ENCODE measurements at places on chromosomes 16 and 17.

GRCh38 chr17:72953621-72954020 is 138.9 kb downstream of the SLC39A11 start:
- no peak for DNase-seq

DNA sequence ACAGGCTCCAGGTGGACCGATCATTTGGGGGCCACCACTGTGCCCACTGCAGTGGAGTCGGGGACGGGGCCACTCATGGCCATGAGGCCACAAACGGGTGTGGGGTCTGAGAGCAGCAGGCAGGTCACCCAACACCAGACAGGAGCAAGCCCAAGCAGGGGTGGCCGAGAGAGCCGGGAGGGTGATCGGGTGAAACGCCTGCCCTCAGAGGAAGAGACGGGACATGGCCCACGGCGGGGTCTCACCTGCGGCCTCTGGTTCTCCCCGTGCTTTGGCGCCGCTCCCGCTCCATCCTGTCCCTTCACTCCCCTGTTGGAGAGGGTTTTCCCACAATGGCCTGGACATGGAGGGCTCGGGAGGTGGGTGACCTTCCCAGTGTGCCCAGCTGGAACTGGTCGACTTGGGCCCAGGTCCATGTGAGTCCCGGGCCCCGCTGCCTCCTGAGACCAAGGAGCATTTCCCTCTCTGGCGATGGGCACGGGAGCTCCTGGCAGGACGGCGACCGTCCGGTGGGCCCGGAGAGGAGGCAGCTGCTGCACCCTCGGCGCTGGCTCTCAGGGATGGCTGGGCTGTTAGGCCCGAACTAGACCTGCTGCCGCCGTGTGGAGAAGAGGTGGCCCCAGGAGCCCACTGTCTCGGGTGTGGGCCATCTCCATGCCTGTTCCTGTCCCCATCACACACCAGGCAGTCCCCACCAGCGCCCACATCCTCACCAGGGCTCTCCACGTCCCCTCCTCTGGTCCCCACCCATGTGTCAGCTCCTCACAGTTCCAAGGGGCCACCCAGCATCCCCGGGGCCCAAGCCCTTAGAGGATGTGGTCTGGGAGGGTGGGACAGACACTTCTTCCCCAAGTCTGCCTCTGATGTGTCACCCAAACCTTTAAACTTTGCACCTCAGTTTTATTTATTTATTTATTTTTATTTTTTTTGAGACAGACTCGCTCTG is 13.4 kb upstream of the BAHCC1 start:
- no peak for DNase-seq

DNA sequence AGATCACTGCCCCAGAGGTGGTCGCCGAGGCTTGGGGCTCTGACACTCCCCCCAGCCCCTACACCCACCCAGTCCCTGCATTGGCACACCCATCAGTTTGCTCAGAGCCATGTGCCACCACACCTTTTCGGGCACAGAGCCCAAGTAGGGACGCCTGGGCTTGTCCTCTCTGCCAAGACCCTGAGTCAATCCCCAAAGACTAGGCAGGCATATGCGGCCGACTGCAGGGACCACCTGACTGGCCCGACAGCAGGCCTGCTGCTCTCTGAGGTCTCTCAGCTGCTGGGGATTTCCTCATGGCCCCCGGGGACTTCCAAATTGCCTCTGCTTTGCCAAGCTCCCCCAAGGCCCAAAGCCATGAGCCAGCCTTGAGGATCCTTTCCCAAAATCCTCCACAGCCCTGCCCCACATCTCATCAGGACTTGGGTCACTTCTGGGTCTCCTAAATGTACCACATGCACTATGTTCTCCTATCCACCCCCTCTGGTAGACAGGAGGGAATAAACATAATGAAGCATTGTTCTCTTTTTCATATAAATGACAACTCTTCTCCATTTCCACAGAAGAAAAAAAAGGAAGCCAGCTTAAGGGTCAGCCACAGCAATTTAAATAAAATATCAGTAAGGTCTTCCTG is 30.6 kb downstream of the MYO18A start:
- DNase-seq, result no peak

- DNase-seq, result no peak
Observed at GRCh38 chr16:1637526-1637925, 25.4 kb downstream of the CRAMP1 start.

- no peak for DNase-seq
Observed at GRCh38 chr16:51638339-51639135, 487.5 kb upstream of the SALL1 start.

GRCh38 chr16:80324371-80324770 is 216.4 kb upstream of the DYNLRB2 start:
- DNase-seq, result no peak

DNA sequence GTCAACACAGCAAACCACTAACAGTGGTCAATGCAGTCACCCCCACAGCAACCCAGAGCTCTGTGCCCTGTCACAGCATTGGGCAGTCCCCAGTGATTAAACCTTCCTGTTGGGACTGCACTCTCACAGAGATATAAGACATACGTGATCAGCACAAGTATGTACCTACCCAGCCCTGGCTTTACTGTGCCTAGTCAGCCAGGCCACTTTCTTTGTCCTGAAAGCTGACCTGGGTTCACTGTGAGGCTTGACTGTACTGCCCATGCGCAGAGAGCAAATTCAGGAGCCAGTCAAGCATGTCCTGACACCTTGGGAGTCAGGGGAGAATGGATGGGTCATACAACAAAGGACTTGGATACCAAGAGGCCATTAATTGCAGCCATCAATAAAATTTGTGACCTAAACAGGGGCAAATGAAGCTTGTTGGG is 10.9 kb upstream of the TMEM170A start:
- DNase-seq, result no peak

GRCh38 chr17:19561697-19562318 is 28.2 kb downstream of the SLC47A1 start:
- DNase-seq, result no peak

DNA sequence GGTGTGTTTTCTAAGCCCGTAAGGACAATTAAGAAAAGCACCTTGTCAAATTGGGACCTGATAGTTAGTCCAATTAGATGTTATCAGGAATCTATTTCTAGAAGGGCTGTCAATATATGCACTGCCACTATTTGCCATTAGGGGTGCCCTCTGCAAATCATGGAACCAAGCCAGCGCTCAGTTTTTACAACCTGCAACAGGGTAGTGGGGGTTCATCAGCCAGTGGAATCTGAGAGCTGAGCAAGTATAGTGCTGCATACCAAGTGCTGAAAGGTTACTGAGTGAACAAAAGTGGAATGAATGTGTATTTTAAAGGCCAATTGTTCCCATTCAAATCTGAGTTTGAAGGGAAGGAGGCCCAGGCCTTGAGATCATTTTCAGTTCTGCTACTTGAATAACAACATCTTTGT is 10.4 kb downstream of the PRR11 start:
- no peak for DNase-seq

GRCh38 chr17:59521465-59522126 is 43.8 kb upstream of the DHX40 start:
- DNase-seq, result no peak

DNA sequence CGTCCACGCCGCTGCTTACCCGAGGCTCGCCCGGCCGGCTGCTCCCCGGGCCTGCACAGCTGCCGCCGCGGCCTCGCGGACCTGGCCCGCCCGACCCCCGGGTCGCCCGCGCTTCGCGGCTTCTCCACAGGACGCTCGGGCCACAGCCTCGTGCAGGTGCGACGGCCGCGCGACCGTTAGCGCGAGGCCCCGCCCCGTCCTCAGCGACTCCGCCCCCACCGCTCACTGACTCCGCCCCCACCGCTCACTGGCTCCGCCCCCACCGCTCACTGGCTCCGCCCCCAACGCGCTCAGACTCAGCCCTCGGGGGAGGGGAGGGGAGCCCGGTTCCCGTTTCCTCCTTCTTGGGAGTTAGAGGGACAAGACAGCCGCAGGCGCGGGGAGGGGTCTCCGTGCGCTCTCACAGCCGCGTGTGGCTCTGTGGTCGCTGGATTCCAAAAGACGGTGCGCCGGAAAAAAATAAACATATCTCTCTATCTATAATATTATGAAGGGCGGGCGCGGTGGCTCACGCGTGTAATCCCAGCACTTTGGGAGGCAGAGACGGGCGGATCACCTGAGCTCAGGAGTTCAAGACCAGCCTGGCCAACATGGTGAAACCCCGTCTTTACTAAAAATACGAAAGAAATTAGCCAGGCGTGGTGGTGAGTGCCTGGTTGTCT is at the start of gene MEIOB:
Gene MEIOB (minus strand): TSS at position 191 of the 662 bp plus-strand sequence. CDS start 3,989 bp downstream, outside the sequence.
- no peak for DNase-seq

DNA sequence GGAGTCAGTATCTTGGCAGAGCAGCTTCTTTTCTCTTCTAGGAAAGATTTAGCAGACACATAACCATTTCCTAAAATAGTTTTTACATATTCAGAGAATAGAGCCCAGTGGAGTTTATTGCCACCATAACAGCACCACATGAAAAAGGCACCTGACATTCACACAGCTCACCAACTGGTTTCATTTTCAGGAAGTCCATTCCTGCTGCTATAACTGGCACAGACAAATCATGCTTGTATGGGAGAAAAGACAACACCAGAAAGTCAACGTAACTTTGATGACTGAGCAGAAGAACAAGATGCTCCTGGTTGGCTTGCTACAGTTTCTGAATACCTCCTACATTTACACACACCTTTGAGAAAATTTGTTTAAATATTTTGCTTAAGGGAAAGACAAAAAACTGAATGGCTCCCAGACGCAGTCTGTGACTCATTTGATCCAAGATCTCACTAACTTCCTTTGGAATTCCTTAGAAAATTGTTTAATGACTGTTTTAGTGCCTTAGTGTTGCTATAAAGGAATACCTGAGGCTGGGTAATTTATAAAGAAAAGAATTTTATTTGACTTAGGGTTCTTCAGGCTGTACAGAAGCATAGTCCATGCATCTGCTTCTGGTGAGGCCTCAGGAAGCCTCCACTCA is 1380.6 kb downstream of the CDH8 start:
- no peak for DNase-seq

GRCh38 chr16:80596507-80597207 is 55.9 kb downstream of the DYNLRB2 start:
- no peak for DNase-seq

- DNase-seq, result no peak
Observed at GRCh38 chr16:62568926-62569325, 532.7 kb upstream of the CDH8 start.

DNA sequence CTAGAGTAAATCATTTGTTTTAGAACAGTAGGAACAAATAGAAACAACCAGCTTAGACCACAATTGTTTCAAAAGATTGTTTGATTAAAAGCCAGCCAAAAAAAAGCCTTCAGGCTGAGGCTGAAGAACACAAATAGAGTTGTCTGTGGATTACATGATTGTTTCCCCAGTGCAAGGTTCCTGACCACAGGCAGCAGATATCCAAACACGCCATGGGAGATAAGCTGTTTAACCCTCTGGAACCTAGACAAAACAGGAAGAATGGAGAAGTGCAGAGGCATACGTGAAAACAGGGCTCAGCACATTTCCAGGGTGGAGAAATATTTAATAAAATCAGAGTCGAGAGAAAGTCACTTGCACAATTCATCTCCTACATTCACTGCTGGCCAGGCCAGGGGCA is 21.0 kb downstream of the ATPAF2 start:
- peak; percentile 49 for DNase-seq

DNA sequence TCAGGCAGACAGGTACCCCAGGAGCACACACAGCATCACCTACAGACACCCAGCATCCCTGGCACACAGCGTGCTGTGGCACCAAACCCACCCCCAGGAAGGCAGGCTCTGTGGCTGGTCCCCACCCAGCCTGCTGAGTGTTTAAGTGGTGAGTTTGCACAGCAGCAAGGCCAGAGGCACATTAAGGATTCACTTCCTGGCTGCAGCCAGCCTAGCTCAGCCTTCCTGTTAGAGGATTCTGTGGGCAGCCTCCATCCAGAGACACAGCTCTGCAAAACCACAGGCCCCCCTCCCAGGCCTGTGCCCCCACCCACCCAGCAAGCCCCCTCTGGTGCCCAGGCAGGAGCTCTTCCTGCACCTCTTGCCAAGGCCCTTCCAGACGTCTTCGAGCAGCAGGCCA is 36.1 kb upstream of the PHB1 start:
- DNase-seq, result no peak

DNA sequence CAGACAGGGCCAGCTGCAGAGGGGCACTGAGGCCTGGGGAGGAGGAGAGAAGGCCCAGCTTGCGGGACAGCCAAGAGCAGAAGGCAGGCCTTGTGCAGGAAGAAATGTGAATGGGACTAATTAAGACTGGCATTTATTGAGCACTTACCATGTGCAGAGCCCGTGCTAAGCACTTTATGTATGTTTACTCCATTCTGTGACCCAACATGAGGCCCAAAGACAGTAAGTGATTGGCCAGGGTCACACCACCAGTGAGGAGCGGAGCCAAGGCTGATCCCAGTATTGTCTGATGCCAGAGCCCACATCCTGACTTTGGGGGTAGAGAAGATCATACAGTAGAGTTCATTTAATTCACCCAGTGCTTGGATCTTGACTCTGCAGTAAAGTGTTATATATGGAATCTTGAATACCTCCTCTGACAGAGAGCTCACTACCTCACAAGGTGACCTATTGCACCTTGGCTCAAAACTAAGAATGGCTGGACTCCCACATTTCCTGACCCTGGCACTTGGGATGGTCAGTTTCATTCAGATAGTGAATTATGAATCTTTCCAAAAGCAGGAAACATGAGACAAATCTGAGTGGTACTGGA is 13.6 kb downstream of the KATNB1 start:
- no peak for DNase-seq

DNA sequence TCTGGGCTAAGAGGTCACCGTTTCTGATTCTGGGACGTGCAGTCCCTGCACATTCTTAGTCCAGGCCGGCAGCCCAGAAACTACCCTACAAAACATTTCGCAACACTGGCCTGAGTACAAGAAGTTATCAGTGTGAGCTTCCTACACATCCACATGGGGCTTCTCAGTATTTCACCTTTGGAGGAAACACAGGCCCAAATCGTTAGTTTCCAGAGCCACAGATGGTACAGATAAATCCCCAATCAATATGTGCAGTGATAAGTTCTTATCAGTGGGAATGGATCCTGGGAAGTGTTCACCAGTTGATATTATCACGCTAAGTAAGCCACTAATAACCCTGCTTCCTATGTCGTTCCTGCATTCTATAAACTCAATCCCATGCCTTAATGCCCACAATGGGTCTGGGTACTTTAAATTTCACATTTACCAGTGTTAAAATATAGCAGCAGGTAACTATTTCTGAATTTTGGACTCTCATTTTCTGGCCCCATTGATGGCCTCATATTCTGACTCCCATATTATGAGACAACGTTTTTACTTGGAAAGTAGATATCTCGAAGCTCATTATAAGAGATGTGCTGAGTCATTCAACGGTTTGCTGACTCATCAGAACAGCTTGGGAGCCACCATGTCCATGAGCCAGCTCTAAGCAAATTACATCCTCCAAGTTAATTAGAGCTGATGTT is 370.2 kb upstream of the MAF start:
- no peak for DNase-seq

All from retinal pigment epithelial cell (primary cell).